ENCODE measurements at places on chromosomes 4 and X.
A peak's percentile ranks its signal among the peaks of the same experiment; 100 is the strongest.

- no peak for DNase-seq
These were observed 715.6 kb upstream of the AADAT start for GRCh38 chr4:170805352-170805751.

DNA sequence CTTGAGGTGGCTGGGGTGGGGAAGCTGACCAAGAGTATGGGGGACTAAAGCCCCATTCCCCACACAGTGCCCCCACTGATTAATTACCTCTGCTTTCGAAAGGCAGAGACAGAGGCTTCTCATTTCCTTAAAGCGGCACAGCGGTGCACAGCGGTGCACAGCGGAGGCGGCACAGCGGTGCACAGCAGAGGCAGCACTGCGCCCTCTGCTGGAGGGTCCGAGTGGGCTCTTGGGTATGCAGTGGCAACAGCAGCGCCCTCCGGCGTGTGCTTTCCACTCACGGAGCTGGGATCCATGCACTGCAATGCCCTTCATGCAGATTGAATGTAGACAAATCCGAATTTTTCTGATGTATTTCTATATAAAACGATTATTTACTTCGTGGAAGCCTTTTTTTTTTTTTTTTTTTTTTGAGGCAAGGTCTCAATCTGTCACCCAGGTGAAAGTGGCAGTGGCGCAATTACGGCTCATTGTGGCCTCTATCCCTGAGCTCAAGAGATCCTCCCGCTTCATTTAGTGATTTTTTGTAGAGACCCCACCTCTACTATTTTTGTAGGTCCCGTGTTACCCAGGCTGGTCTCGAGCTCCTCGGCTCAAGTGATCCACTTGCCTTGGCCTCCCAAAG is 19.7 kb upstream of the PRPS2 start:
- DNase-seq = peak; percentile 7

DNA sequence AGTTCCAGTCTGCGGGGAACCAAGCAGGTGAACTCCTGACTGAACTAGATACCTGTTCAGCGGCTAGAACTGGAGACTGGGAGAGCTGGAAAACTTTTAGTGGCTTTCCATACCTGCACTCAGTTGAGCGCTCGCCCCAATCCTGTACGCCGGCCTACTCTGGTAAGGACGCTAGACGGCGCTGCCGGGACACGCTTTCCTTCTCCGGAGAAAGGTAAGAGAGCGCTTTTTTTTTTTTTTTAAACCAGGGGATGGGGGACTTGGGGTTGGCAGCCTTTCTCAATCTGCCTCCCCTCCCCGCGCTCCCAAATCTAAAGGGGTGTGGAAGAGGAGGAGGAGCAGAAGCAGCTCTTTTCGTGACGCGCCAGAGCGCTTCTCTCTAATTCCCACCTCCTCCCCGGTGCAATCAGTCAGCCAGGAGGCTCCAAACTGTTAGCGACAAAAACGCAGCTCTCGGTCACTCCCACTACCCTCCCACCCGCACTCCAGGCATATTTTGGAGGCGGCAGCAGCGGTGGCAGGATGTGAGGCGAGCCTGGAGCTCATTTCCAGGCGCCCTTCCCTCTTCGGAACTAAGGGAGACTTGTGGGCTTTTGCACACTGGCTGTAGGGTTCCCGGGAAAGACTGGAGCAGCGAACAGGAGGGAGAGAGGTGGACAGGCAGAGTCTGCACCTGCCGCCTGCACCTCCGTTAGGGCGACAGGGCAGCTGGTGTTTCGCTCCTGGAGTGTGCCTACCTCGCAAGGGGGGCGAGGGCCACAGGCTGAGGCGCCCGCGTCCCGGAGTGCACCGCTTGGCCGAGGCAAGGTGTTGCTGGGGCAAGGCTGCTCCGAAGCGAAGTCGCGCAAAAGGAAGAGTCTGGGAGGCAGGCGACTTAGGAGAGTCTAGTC is at the start of gene IL1RAPL2:
TSS of gene IL1RAPL2 (plus strand) at position 409 of the 890 bp plus-strand sequence.
- DNase-seq = no peak

DNA sequence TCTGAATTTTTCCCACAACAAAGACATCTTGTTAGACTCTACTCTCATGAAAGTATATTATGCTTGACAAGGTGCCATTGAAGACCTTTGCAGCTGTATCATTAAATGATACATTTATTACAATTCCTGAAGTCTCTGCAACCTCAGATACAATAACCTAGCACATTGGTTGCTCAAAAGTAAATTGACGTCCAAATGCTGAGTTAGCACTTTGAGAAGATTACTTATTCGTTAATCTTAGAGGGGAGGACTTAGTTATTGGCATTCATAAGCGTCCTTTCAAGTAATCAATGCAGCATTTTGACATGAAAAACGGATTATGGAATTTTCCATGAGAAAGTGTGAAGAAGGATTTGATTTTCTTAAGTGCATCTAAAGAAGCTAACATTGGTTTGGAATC is 151.6 kb downstream of the ARSF start:
- no peak for DNase-seq

DNA sequence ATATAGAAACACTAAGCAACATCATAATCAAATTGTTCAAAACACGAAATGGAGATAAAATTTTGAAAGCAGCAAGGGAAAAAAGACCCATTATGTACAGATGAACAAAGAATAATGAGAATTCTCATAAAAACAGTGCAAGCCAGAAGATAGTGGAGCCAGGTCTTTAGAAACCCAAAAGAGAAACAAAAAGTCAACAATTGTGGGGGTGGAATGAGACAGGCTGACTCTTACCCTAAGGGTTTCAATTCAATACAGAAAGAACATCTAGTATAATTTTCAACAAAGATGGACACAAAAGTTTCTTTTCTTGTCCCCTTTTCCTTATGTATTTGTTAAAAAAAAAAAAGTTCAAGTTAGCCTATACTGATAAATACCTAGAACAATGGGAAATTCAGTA is 34.0 kb upstream of the MAGEB2 start:
- no peak for DNase-seq

DNA sequence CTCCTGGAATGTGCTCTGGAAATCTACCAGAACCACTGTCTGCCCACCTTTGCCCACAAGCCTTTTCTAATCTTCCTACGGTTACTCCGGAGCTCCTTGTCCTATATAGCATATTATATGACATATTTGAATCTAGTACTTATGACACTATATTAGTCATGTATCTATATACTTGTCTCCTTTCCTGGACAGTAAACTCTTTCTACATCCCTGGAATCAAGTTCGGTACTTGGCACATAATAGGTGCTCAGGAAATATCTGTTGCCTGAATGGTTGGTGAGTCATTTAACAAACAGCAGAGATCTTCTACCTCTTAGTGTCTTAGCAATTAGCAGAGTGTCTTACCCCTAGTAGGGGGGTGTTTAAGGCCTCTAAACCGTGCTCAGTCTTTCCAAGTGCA is 123.6 kb downstream of the RELL1 start:
- DNase-seq = no peak

GRCh38 chrX:86104526-86104925 is 43.7 kb upstream of the DACH2 start:
- no peak for DNase-seq

DNA sequence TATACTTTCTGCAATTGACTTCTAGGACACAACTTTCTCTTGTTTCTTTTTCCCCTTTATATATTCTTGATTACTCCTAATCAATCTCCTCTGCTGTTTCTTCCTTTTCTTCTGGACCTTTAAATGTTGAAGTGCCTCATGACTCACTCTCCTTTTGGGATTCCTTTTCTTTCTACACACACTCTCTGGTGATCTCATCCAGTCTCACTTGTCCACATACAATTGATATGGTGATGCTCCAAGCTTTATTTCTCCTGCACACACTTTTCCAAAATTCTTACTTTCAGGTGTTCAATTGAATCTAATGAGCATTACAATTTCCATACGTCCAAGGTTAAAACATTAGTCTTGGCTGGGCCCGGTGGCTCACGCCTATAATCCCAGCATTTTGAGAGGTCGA is 794.8 kb upstream of the EPHA5 start:
- DNase-seq = no peak

DNA sequence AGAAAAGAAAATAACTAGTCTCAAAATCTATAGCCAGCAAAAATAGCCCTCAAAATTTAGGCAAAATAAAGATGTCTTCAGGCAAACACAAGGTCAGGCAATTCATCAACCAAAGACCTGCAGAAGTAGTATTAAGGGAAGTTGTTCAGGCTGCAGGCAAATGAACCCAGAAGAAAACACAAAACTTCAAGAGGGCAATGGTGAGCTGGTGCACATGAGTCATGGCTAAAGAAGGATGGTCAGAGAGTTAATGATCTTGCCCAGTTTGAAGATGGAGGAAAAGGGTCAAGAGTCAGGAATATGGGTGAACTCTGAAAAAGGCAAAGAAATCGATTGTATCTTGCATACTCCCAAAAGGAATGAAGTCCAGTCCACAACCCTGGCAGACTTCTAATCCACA is 83.1 kb upstream of the FAT4 start:
- DNase-seq = no peak

GRCh38 chrX:153400146-153401132 is 711 bp downstream of the PNMA6E start:
- DNase-seq = no peak

DNA sequence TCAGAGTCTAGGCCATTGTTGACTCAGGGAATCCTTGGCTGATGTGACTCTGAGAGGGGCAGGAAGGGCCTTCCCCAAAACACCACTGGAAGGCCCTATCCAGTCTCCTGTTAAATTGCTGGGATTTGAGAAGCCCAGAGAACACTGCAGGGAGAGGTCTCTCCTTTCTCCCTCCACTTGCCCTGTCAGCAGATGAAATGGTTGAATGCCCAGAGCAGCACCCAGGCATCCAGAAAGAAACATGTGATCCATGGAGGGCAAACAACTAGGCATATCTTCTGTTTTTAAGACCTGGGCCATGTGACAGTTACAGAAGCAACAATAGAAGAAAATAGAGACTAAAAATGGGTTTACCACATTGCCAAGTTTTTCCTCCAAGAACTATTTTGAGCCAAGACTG is 291.1 kb downstream of the QDPR start:
- no peak for DNase-seq

- peak; percentile 59 for DNase-seq
These were observed 53.6 kb upstream of the IGFBP7 start for GRCh38 chr4:57163530-57164459.

DNA sequence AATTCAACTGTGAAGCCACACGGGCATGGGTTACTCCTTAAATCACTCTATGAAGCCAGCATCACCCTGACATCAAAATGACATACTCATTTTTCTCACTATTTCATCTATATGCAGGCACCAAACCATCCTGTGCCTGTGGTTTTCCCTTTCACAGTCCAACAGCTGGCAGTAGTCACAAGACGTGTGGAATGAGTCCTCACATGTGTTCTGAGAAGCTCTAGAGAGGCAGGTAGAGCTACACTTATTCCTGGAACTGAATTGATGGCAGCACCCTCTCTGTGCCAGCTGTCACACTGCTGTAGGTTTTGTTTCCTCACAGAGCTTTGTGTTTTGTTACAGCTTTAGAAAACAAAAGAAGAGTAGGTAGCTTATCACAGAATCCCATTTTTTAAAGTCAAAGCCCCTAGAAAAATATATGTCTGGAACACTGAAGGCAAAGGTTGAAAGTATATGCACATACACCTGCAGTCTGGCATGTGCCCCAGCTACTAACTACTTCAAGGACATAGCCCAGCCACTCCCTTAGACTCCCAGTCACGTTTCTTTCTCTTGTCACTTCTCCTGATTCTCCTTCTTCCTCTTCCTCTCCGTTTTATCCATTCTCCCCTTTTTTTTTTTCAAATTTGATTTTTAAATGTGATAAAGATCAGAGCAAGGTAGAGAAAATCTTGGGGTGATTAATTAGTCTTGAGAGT is 107.1 kb downstream of the ANXA10 start:
- DNase-seq = no peak

GRCh38 chr4:180695851-180696250 is 1547.4 kb upstream of the TENM3 start:
- DNase-seq = no peak

DNA sequence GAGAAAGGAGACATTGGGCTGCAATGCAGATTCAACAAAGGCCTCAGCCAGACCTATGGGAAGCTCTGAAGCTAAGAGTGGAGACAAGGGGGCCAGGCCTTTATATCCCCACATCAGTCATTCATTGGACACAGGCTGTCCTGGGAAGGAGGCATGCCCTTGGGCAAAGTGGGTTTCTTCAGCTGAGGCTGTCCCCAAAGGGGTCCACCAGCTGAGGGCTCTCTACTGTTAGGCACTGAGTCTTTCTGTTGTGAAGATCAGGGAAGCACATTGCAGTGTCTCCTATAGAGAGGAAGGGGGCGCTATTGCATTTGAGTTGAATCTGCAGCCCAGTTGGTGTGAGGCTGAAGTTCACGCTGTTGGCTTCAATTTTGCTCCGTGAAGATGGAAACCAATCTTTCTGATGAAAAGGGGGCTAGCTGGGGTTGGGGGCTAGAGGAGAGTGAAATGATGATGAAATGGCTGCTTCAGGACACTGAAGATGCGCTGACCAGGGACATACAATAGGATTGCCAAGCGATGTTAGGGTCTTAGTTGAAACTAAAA is 48.0 kb downstream of the SLC25A5 start:
- peak; percentile 32 for DNase-seq

- DNase-seq = no peak
These were observed 12.1 kb downstream of the PCGF3 start for GRCh38 chr4:717601-718320.

GRCh38 chr4:83582289-83582785 is 46.4 kb downstream of the GPAT3 start:
- DNase-seq = no peak

- no peak for DNase-seq
These were observed 11.8 kb downstream of the KIF4A start for GRCh38 chrX:70301716-70302115.

- DNase-seq = peak; percentile 25
These were observed 93.3 kb downstream of the PRDM5 start for GRCh38 chr4:120829113-120829831.

GRCh38 chr4:55547918-55548317 is 1.2 kb upstream of the CLOCK start:
- DNase-seq = no peak

DNA sequence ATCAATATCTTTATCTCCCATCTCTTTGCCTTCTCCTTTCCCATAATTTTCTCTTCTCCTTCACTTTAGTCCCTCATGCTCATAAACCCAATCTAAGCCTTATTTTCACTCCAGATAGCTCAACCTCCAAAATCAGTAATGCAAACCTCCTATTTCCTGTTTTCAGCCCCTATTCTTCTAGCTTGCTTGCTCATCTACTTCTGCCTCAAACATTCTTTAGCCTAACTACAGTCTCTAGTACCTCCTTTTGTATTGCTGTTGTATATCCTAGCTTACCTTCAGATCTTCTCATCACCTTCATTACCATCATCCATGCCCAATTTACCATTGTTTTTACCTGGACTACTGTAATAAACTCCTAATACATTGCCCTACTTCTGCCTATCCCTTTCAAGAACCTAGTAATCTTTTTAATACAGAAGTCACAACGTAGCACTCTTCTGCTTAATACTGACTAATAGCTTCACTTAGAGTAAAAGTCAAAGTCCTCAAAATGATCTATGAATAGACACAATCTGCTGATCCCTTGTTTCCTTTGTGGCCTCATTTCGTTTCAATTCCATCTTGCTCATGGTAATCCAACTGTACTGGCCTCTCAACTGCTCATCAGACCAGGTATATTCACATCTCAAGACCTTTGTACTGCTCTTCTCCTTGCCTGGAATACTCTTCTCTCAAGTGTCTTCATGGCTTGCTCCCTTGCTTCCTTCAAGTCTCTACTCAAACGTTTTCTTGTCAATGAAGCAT is 123.4 kb downstream of the FAM13A start:
- DNase-seq = no peak

- DNase-seq = no peak
These were observed 20.6 kb downstream of the SH3D19 start for GRCh38 chr4:151304755-151305154.
